Parietal lobe (tissue), 2 donors: ENCODE measurements at places on chromosomes 6 and 20. TPM values are rescaled to one million over a fixed set of nuclear protein-coding genes. Genes with fewer than 3 reads are reported as not detected.

PHACTR3 gene
- 64.8 TPM for total RNA-seq

AFDN gene
- total RNA-seq = 607 TPM

GMEB2 gene
- total RNA-seq = 9.7 TPM

CST1 gene
- total RNA-seq = not detected

TAP1 gene
- total RNA-seq = 4.7 TPM

ACTL10 gene
- total RNA-seq = 1.6 TPM

KCNK16 gene
- total RNA-seq = not detected

DDR1 gene
- total RNA-seq = 155 TPM

SAMD5 gene
- total RNA-seq = 22.5 TPM

SLC13A3 gene
- 13.1 TPM for total RNA-seq

KIF6 gene
- 2.2 TPM for total RNA-seq

MLN gene
- total RNA-seq = not detected

CLIC5 gene
- 1.9 TPM for total RNA-seq

SLC44A4 gene
- not detected for total RNA-seq

TAAR2 gene
- total RNA-seq = not detected
